NB4 (cell line): ENCODE measurements at places on chromosomes 5 and 9.

- peak; percentile 12 for DNase-seq
These were observed 36.3 kb upstream of the GFPT2 start for GRCh38 chr5:180389252-180390101.

DNA sequence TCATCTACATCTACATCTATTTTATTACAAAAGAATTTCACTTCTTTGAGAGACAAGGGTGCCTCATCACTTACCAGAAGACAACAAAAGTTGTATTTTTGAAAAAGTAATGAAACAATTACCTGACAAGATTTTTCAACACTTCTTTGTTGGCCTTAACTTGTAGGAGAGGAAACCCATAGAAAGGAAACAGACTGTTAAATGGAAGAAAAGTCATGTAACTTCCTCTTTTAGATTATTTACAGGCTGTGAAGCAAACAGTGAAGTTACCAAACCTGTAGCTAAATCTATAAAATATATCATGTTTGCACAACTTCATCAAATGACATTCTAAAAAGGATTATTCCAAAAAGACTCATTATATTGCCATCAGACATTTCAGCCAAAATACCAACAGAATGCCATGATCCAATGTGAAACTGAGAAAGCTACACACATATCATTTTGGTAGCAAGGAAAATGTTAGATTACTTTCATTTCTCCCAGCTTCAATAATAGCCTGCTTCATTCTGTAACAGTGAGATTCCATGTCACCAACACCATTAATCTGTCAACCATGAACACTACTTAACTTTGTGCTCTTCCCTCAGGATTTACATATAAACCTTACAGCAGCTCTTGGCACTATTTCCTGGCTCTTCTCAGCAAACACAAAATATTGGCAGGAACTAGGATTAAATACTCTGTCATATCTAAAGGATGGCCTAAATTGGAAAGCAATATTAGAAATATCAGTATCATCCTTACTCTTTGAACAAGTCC is 122.5 kb downstream of the MCTP1 start:
- DNase-seq = peak; percentile 62

DNA sequence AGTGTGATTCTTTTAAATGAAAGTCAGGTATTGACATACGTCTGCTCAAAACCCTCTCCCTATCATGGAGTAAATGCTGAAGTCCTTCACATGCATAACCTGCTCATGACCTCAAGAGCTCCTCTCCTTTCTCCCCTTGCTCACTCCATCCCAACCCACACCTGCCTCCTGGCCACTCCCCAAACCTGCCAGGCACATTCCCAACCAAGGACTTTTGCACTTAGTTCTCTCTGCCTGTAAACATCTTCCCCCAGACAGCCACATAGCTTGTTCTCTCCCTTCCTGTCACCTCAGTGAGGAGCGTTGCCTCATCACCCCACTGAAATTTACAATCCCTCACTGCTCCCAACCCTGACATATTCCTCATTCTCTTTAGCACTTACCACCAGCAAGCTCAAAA is 8.7 kb downstream of the SETD9 start:
- DNase-seq = no peak

DNA sequence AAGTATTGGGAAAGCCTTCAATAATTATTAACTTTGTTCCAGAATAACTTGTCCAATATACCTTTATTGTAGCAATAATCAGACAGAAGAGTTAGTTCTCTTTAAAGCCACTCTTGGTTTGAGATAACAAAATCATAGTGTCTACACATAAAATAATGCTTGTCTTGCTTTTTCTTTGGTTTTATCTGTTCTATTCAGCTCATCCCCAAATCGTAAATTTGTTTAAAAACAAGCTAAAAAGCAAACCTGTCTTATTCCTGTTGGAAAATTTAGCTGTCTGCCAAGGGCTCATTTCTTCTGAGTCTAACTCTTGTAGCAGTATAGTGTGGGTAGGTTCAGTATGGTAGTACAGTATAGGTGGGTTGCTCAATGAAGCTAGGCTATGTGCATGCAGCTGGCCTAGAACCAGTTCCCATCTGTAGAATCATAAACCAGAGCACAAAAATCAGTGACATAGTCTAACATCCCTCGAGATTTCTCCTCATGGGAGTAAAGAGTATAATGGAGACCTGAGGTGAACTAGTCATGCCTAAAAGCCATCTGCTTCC is 17.9 kb upstream of the APBA1 start:
- DNase-seq = no peak
